ENCODE measurements at places on chromosomes 2 and 18.

GRCh38 chr2:24843330-24843860 lies 50.2 kb downstream of the CENPO start:
- DNase-seq = no peak

- no peak for DNase-seq
Observed at GRCh38 chr2:174824068-174824467, 59.8 kb upstream of the CHRNA1 start.

DNA sequence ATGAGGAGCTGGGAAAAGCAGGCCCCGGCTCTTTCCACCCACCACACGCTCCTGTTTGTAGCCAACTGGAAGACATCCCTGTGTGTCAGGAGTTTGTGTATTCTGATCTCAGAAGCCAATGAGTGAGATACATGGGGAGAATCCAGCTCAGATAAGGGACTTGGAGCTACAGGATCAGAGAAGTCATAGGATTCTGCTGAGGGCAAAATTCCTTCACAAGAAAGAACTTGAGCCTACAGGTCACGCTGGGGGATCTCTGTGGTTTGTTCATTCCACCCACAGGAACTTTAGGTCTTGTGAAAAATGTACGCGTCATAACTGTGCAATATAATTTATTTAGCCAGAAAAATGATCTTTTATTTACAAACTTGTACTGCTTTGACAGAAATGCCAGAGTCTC lies 80.1 kb upstream of the SMIM21 start:
- no peak for DNase-seq

DNA sequence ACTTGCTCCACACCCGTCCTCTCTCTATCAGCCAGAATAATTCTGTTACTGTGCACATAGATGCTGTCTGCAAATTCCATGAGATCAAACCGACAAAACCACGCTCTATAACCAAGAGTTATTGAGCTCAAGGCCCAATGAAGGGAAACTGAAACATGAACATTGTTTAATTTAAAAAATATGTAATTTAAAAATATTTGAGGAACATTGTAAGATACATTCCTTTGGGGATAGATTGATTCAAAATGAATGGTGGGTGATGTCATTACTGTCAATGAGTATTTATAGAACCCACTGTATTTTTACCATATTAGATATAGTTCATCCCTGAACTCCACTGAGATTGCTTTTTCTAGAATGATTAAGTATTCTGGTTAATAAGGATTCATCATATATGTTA lies 50.4 kb downstream of the NCKAP5 start:
- no peak for DNase-seq

GRCh38 chr18:40208958-40209357 lies 1746.1 kb upstream of the PIK3C3 start:
- no peak for DNase-seq

DNA sequence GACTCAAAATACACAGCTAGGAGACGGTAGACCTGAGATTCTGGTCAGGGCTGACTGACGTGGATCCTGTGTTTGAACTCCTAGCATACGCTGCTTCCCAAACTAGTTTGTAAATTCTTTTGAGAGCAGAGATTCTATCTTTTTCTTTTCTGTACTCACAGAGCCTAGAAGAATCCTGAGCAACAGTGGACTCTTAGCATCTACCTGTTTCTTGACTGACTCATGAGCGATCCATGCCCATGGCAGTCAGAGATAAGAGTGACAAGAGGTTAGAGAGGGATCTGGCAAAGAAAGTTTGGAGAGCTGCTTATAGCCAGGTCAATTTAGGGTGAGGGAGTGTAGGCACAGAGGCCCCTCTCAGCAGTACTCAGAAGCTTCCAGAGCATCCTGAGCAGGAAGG lies 41.1 kb upstream of the PPP1CB start:
- no peak for DNase-seq

GRCh38 chr2:157444641-157445040 lies 752 bp upstream of the CYTIP start:
- no peak for DNase-seq

DNA sequence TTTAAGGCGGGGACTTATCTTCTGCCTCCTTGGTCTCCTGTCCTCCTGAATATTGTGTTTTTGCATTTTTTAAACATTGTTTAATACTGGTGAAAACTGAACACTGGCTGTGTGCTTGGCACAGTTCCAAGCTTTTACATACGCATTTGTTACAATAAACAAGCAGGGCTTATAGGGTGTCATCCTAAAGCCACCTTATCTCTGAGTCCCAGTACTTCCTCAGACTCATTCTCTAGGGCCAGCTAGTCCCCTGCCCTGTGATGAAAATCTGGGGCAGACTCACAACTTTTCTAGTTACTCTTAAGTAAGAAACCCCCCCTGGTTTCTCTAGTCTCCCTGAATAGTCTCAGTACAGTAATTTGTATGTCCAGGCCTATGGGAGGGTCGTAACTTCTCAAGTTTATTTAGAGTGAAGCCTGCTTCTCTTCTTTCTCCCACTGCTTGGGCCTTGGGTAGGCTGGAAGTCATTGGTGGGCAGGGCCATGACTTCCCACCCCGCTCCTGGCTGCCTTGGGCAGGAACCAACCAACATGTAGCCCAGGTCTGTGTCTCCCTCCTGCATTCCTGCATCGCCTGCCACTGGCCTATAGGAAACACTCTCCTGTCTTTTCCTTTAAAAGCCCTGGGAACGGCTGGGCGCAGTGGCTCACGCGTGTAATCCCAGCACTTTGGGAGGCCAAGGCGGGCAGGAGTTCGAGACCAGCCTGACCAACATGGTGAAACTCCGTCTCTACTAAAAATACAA lies 7.7 kb upstream of the KCNE4 start:
- no peak for DNase-seq

DNA sequence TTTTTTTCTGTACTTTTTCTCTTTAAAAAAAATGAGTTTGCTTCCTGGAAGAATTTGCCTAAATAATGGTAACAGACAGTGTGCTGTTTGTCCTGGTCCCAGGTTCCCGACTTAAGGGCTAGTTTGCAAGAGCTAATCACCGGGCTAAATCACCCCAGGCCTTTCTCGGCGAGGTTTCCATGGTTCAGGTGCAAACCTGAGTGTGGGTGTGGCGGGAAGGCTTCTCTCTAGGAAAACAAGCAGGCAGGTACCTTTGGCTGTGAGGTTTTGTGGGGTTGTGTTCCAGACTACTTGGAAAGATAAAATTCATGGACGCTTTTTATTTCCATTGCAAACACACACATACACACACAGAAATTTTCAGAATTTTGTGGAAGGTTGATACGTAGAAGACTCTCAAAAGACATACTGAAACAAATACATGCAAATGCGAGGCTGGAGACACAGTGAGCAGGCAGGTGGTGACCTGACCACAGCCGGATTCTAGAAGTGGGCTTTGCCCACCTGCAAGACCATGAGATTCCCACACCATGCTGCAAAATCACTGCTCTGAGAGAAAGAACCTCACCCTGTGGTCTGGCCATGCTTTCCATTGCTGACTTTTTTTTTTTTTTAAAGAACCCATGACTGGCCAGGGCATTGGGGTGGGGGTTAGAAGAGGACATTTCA lies 815 bp downstream of the CNDP1 start:
- no peak for DNase-seq

DNA sequence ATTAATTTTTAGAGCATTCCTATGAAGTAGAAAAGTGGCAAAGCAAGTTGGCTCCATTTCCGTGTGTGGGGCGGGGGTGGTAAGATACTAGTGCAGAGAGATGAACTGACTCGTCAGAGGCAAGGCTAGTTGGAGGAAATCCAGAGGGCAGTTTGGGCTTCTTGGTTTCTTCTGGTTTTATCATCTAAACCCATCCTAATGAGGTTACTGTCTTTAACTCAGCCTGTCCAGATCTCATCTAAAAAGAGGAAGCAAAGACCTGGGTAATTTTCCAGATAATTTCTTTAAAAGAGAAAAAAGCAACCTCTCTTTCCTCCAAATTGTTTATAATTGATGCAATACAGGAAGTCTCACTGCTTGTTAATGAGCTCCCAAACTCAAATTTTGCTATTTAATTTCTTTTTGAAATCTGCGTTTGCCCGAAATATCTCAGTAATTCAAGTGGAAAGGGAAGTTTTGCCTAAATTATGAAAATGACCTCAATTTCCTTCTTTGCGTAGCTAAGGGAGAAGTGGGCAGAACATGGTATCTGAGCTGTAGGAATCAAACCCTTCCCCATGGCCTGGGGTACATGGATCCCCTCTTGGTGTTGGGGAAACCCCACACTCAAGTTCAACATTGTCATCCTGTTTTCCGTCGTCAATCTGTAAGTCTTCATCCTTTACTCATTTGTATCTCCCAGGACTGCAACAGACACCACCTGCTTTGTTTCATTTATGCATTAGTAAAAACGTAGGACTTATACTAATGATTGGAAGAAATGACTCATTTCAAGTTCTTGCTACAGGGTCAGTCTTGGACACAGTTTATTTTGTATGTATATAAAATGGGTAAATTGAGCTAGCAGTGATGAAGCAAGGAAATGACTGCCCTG lies 89.1 kb upstream of the KLF7 start:
- DNase-seq = no peak

DNA sequence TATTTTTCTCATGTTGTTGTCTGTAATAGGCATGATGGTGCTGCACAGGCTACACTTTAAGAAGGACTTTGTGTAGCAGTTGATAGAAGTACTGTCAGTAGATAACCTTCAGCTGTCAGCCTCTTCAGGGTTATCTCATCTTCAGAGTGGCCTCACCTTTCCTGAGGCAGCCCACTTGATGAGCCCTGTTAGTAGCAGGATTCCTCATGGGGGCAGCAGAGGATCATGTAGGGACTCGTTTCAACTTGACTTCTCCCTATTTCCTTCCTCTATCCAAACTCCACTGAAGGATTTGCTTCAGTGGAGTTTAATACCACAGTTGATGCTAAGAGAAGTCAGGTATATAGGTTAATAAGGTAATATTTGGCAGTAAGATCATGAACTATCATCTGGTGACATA lies 530.3 kb upstream of the FSIP2 start:
- DNase-seq = peak; percentile 39

- no peak for DNase-seq
Observed at GRCh38 chr2:10058251-10059015, 15.1 kb downstream of the KLF11 start.
